ENCODE measurements at places on chromosomes 16 and 17. TPM values are rescaled to one million over a fixed set of nuclear protein-coding genes. Genes with fewer than 3 reads are reported as not detected.

Gene ARHGAP44
- 4.4 TPM for total RNA-seq

Gene SLC38A8
- not detected for total RNA-seq

Gene DUS1L
- 57.8 TPM for total RNA-seq

Gene CHST6
- total RNA-seq, result 0.70 TPM

Gene RRAD
- 0.58 TPM for total RNA-seq
